Left ventricle myocardium inferior (tissue), 1 donor: ENCODE measurements at places on chromosomes 1 and 21.

DNA sequence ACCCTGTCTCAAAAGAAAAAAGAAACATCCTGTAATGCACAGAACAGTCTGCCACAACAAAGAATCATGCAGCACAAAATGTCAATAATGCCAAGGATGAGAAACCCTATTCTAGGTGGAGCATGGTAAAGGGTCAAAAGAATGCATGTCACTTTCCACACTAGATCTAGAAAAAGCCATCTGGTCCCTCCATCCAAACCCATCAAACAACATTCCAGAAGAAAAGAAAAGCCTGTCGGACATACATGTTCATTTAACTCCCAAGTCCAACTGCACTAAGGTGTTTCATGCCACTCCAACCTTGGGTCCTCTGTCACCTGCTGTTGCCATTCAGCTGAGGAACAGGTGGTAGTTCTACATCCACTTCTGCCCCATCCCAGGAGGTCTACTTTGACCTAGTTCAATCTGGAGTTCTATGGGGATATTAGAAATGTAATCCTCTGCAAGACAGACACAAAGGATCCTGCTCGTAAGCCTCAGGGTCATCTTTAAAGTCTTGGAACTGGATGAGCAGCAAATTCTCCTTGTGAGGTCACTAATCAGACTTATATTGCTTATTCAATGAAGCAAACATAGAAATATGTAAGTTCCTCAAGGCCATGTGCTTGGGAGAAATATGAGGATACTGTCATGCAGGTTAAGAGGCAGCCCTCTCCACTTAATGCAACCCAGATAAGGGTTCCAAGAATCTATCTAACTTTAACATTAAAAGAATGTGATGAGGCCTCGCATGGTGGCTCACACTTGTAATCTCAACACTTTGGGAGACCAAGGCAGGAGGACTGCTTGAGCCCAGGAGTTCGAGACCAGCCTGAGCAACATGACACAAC is 3.7 kb downstream of the DEDD start:
- DNase-seq, result no peak

GRCh38 chr1:32349211-32349708 is 13.0 kb downstream of the FAM229A start:
- DNase-seq, result peak; percentile 62

- DNase-seq, result no peak
Measured at GRCh38 chr21:37430184-37430821, 63.7 kb downstream of the DYRK1A start.

- DNase-seq, result no peak
Measured at GRCh38 chr1:89390707-89391106, 26.8 kb downstream of the GBP6 start.

DNA sequence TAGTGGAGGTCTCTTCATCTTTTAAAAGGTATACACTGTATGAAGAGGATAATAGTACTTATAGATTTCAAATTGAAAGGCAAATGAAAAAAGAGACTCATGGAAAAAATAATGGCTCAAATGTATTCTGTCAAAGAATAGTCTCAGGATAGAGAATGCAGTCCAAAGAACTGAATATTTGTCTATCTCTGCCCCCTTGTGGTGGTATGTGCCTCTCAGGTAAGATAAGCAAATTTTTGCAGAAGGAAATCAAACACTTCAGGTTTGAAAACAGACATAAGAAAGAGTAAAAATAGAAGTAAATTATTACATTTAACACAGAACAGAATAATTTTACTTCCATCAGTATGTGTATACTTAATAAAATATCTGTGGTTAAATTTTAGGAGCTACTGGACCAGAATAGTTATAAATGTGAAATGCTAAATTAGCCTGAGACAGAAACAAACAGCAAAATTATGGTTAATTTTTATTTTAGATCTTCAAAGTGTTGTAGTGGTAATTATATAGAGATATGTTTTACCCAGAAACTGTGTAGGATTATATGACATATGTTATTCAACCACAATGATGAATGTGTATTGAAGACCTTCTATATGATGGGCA is 164.4 kb upstream of the PALMD start:
- DNase-seq, result no peak

GRCh38 chr21:31338908-31339368 is 5.1 kb downstream of the TIAM1 start:
- no peak for DNase-seq

DNA sequence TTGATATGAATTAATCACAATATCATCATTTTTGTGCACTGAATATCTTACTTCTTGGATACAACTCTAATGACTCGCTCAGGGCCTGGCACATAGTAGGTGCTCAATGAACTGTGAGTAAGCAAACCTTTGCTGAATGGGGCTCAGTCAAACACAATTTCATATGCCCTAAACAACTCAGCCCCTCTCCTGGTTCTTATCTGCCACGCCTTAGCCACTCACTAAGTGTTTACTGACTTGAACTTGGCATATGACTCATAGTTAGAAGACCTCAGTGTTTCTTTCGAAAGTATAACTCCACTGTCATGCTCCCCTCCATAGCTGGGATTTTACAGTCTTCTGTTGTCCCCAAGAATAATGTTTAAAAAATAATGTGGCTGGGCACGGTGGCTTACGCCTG is 4.8 kb upstream of the IFNLR1 start:
- DNase-seq, result no peak

DNA sequence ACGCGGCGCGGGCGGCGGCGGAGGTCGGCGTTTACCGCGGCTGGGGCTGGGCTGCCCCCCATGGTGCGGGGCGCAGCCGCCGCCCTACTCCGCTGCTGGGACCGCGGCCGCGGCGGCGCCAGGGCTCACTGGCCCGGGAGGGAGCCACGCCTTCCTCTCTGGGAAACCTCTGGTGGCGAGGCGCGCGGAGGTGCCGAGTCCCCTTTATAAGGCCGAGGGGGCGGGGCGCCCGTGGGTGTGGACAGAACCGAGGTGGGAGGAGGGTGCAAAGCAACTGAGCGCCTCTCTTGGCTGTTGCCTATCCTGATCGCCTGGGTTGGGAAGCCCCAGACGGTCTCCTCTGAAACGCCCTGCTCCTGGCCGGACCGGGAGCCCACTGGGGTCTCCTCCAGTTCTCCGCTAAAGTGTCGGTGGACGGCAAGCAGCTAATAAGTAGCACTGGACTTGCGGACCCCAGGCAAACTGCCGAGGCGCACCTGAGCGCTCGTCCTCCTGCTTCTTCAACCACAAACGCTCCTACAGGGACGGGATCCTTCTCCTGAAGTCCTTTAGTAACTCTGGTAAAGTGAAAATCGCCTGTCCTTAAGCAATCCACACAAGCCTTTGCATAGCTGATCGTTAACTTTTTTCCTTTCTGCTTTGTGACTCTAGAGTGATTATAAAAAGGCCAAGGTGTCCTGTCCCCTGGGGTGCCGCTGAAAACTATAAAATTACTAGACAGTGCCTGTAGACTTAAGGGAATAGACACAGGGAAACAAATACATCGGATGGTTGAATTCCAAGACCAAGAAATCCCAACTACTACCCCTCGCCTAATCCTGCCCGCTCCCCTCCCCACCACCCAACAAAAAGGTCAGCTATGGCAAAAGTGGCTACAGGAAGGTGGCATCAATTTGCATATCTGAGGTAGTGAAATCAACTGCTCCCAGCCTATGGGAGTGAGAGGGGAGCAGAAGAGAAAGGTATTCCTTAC is at the start of gene PTGER3:
PTGER3 (minus strand) TSS at position 182 of the 973 bp plus-strand sequence. CDS start 239 bp downstream, outside the sequence.
- DNase-seq, result peak; percentile 60

DNA sequence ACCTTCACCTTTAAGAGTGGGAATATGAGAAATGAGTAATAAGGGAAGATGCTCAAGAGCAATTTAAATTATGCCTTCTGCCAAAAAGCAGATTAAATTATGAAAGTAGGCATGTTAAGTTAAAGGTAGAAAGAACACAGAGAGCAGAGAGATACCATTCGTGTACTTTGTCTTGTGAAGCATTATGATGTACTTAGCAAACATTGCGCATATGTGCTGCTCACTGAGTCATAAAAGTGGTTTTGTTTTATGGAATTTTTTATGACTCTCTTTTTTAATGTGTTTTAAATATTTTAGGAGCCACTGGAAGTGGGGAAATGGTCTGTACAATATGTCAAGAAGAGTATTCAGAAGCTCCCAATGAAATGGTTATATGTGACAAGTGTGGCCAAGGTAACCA is 35.3 kb downstream of the MTF2 start:
- DNase-seq, result no peak

- DNase-seq, result no peak
Measured at GRCh38 chr1:201827321-201828216, 1.4 kb upstream of the IPO9 start.

GRCh38 chr21:39720126-39720778 is 24.7 kb upstream of the IGSF5 start:
- no peak for DNase-seq

- DNase-seq, result no peak
Measured at GRCh38 chr1:214615871-214616270, 12.9 kb downstream of the CENPF start.

DNA sequence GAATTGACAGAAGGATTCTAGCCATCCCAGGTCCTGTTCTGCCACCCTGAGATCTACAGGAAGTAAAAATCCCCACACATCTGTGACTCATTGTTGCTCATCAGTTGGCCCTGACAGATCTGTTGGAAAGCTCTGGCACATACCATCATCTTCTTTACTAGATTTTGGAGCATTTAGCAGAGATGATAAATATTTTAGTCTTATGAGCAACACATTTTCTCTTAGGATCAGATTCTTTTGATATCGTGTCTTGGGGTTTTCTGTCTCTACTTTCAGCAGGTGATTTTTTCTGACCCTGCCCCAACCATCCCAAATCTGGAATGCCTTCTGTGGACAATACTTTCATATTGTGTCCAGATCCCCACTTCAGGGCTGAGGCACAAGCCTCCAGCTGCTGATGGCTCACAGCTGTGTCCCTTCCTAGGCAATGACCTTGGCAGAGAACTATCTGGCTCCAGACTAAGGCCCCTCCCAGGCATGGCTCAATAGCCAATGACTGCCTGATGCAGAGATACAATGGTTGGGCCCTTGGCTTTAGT is 102.8 kb downstream of the GDAP2 start:
- peak; percentile 63 for DNase-seq

DNA sequence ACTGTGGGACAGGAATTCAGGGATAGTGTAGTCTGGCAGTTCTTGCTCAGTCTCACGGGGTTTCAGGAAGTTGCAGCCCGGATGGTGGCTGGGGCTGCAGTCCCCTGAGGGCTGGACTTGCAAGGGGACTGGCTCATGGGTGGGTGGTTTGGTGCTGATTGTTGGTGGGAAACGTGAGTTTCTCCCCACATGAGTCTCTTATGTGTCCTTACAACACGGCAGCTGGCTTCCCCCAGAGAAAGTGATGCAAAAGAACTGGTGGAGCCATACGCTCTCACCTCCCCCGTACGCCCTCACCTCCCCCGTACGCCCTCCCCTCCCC is 64.9 kb downstream of the EVA1C start:
- DNase-seq, result no peak

GRCh38 chr1:48693180-48693579 is 83.5 kb downstream of the BEND5 start:
- DNase-seq, result no peak

GRCh38 chr1:155177918-155178281 is 4.3 kb downstream of the TRIM46 start:
- DNase-seq, result no peak

DNA sequence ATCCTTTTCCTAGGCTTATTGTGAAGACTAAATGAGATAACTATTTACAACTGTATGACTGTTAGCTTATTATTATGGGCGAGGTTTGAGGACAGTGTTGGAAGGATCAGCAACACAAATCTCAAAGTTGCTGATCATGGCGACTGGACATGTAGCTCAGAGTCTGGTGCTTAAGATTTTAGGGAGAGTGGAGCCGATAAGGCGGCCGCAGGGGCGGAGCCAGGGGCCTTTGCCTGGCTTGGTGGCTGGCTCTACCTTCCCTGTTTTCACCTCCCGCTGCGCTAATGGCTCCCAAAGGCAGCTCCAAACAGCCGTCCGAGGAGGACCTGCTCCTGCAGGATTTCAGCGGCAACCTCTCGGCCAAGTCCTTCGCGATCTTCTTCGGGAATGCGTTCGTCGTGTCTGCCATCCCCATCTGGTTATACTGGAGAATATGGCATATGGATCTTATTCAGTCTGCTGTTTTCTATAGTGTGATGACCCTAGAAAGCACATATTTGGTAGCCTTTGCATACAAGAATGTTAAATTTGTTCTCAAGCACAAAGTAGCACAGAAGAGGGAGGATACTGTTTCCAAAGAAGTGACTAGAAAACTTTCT is 45.5 kb downstream of the GIPC2 start:
- no peak for DNase-seq

DNA sequence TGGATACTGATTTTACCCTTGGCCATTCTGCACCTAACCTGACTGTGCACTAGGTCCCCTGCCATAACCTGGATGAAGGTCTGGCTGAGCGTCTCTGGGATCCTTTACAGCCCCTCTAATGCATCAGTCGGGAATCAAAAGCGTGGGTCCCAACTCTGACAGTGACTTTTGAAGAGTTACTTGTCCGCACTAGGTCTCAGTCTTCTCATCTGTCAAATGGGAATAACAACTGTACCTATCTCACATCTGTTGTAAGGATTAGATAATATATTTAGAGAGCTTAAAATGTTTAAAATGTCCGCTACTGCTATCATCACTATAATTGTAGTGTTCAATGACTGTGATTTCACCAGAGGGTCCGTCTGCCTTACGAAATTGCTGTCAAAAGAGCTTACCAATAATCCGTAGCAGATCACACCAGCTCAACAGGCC is 746 bp downstream of the TADA1 start:
- DNase-seq, result no peak

GRCh38 chr1:31510304-31510703 is 66.0 kb upstream of the TINAGL1 start:
- no peak for DNase-seq

DNA sequence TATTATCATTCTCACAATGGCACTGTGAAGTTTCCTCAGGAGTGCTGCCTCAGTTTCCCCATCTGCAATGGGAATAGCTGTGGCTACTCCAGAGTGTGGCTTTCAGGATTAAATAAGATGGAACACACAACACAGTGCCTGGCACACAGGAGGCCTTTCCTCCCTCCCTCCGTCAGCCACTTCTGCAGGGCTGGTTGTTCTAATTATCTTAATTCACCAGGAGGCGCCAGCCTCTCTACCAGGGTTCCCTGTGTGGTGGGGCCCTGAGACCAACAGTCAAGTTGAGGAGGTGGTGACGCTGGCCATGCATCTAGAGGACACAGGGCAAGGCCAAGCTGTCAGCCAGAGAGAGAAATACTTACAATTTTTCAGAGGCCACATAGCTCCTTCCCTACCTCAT is 6.3 kb upstream of the FOXO6 start:
- no peak for DNase-seq

- no peak for DNase-seq
Measured at GRCh38 chr1:247387565-247387964, 28.4 kb upstream of the NLRP3 start.

GRCh38 chr1:209416716-209417115 is 166.8 kb upstream of the CAMK1G start:
- no peak for DNase-seq

GRCh38 chr1:69233463-69233862 is 334.3 kb upstream of the LRRC7 start:
- DNase-seq, result no peak

- no peak for DNase-seq
Measured at GRCh38 chr21:35775778-35776544, 284.4 kb downstream of the SETD4 start.

- DNase-seq, result no peak
Measured at GRCh38 chr1:98221923-98222322, 301.1 kb upstream of the DPYD start.
